ENCODE measurements at places on chromosomes 1 and 21.

- no peak overlapping the region for H3K27ac ChIP-seq
- no peak for DNase-seq
- H3K4me3 ChIP-seq, result no peak overlapping the region
- H3K36me3 ChIP-seq, result peaks cover 18% of the 10 kb centered on the region
- H3K27me3 ChIP-seq, result no peaks in the 10 kb centered on the region
- H3K4me1 ChIP-seq, result peaks cover 5% of the 10 kb centered on the region
Observed at GRCh38 chr1:41558761-41559171, 74.3 kb upstream of the EDN2 start.

GRCh38 chr1:86137436-86137835, 19.1 kb downstream of the COL24A1 start:
- H3K4me3 ChIP-seq, result no peak overlapping the region
- no peak for DNase-seq
- H3K27me3 ChIP-seq, result peaks cover 7% of the 10 kb centered on the region
- no peaks in the 10 kb centered on the region for H3K4me1 ChIP-seq

GRCh38 chr1:204872262-204872881, 1.7 kb downstream of the NFASC start:
- H3K27ac ChIP-seq, result no peak overlapping the region
- no peaks in the 10 kb centered on the region for H3K36me3 ChIP-seq
- H3K27me3 ChIP-seq, result peaks cover 67% of the 10 kb centered on the region
- H3K4me3 ChIP-seq, result no peak overlapping the region

DNA sequence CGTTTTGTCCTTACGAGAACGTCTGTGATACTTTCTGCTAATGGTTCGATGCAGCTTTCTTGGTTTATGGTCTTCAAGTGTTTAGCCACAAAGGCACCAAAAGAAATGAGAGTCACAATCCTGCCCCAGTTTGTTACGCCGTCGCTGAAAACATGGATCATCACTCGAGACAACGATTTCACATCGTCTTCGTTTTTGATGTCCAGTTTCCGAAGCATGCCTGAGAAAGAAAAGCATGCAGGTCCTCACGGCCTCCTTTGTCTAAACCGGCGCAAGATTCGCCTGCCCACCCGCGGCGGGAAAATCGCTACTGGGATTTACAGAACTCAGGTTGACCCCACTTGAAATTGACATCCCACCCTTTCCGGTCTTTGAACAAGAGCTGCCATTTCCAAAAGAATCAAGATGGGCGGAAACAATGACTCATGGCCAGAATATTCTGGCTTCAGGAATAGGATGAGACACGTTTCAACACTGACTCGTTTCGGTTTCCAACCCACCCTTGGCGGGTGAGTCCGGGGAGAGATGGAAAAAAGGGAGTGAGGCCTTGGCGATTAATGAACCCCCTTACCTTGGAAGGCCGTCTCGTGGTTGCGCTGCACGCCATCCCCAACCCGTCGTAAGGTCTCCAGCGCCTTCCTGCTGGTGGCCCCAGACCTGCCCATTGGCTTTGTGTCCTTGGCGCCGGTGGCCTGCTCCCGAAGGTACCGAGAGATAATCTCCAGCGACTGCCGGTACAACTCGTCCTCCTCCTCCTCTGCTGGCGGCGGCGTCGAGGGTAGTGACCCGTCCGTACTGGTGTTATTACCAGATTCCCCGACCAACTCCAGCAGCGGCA, 919 bp downstream of the MCL1 start:
- DNase-seq, result no peak
- peaks cover 56% of the 10 kb centered on the region for H3K4me1 ChIP-seq
- peaks cover 29% of the 10 kb centered on the region for H3K36me3 ChIP-seq
- peak overlapping the region; percentile 96 for H3K4me3 ChIP-seq
- H3K27ac ChIP-seq, result peak overlapping the region; percentile 95

GRCh38 chr1:200654660-200655059, 15.0 kb downstream of the DDX59 start:
- no peak for DNase-seq
- H3K4me1 ChIP-seq, result peaks cover 27% of the 10 kb centered on the region
- no peaks in the 10 kb centered on the region for H3K27me3 ChIP-seq
- H3K36me3 ChIP-seq, result peaks cover 37% of the 10 kb centered on the region
- no peak overlapping the region for H3K4me3 ChIP-seq

DNA sequence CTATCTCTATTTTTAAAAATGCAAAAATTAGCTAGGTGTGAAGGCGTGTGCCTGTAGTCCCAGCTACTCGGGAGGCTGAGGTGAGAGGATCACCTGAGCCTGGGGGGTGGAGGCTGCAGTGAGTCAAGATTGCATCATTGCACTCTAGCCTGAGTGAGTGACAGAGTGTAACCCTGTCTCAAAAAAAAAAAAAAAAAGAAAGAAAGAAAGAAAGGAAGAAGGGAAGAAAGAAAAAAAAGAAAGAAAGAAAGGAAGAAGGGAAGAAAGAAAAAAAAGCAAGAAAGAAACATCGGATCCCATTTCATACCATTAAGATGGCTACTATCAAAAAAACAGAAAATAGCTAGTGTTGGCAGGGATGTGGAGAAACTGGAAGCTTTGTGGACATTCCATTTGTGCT, 136.8 kb upstream of the WNT4 start:
- H3K4me3 ChIP-seq, result no peak overlapping the region
- H3K27me3 ChIP-seq, result peaks cover 57% of the 10 kb centered on the region
- no peak overlapping the region for H3K27ac ChIP-seq
- no peak for DNase-seq
- H3K36me3 ChIP-seq, result peaks cover 21% of the 10 kb centered on the region

GRCh38 chr1:118963456-118964430, 24.4 kb downstream of the TBX15 start:
- no peak overlapping the region for H3K27ac ChIP-seq
- H3K4me1 ChIP-seq, result peaks cover 21% of the 10 kb centered on the region
- no peaks in the 10 kb centered on the region for H3K36me3 ChIP-seq
- peaks cover 21% of the 10 kb centered on the region for H3K27me3 ChIP-seq
- H3K4me3 ChIP-seq, result no peak overlapping the region

GRCh38 chr1:33710967-33711366, 152.9 kb upstream of the HMGB4 start:
- no peak overlapping the region for H3K27ac ChIP-seq
- no peak overlapping the region for H3K4me3 ChIP-seq
- no peaks in the 10 kb centered on the region for H3K4me1 ChIP-seq

DNA sequence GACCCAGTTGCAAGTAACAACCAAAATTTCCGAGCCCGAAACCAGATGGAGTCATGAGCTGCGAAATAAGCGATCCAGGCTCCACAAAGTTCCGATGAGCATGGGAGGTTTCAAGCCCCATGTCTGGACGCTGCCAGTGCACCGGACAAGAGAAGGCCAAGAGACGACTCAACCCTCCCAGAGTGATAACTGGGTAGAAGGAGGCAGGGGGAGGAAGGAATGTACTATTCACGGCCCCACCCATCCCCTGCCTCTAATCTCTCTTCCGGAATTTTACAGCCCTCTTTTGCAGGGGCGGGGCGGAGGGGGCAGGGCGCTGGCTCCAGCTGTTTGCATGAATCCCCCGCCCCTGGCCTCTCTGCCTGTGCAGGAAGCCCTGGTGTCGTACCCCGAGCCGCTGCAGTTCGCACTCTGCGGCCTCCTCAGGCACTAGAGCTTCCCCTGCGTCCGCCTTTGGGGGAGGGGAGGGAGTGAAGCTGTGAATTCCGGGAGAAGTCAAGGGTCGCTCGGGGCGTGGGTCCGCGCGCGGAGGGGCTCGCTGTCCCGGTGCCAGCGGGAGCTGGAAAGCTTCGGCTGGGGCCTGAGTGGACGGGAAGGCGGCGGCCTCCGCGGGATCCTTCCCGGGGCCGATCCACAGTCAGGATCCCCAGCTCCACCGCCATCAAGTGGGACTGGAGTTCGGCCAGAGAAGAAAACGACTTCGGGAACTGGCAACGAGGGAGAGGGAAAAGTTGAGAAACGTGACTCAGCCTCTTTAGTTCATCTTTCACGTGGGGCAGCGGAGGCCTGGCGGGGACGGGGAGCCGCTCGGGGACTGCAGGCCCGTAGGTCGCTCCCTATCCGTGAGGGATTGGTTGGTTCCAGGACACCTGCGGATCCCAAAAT, 6.3 kb upstream of the PTP4A2 start:
- no peaks in the 10 kb centered on the region for H3K27me3 ChIP-seq
- peak overlapping the region; percentile 95 for H3K4me3 ChIP-seq
- peaks cover 25% of the 10 kb centered on the region for H3K4me1 ChIP-seq
- peak overlapping the region; percentile 95 for H3K27ac ChIP-seq

GRCh38 chr1:63453232-63453631, 69.8 kb downstream of the ITGB3BP start:
- peaks cover 5% of the 10 kb centered on the region for H3K36me3 ChIP-seq
- no peak overlapping the region for H3K4me3 ChIP-seq
- no peak for DNase-seq
- H3K27ac ChIP-seq, result no peak overlapping the region

GRCh38 chr21:14527696-14528652, 18.1 kb downstream of the SAMSN1 start:
- H3K27ac ChIP-seq, result peak overlapping the region; percentile 47
- H3K27me3 ChIP-seq, result no peaks in the 10 kb centered on the region
- peaks cover 44% of the 10 kb centered on the region for H3K4me1 ChIP-seq
- no peaks in the 10 kb centered on the region for H3K36me3 ChIP-seq
- no peak for DNase-seq
- H3K4me3 ChIP-seq, result no peak overlapping the region

DNA sequence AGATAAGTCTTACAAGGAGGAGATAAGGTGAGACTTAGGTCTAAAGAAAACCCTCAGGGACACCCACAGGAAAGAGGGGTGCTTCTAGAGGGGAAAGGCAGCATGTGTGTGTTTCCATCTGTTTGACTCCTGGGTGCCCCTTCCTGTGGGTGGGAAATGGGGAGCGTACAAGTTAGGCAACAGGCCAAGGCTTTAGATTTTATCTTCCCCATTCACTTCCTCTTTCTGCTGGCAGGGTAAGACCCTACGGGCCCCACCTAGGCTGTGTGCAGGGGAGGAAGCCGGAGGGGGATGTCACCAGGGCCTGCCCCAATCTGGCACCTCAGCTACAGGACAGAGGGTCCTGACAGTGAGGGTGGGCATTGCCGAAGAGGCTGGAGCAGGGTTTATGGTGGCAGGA, 2.5 kb upstream of the OLIG1 start:
- peaks cover 87% of the 10 kb centered on the region for H3K27me3 ChIP-seq
- H3K4me1 ChIP-seq, result peaks cover 11% of the 10 kb centered on the region
- H3K27ac ChIP-seq, result no peak overlapping the region
- no peak overlapping the region for H3K4me3 ChIP-seq
- DNase-seq, result no peak

DNA sequence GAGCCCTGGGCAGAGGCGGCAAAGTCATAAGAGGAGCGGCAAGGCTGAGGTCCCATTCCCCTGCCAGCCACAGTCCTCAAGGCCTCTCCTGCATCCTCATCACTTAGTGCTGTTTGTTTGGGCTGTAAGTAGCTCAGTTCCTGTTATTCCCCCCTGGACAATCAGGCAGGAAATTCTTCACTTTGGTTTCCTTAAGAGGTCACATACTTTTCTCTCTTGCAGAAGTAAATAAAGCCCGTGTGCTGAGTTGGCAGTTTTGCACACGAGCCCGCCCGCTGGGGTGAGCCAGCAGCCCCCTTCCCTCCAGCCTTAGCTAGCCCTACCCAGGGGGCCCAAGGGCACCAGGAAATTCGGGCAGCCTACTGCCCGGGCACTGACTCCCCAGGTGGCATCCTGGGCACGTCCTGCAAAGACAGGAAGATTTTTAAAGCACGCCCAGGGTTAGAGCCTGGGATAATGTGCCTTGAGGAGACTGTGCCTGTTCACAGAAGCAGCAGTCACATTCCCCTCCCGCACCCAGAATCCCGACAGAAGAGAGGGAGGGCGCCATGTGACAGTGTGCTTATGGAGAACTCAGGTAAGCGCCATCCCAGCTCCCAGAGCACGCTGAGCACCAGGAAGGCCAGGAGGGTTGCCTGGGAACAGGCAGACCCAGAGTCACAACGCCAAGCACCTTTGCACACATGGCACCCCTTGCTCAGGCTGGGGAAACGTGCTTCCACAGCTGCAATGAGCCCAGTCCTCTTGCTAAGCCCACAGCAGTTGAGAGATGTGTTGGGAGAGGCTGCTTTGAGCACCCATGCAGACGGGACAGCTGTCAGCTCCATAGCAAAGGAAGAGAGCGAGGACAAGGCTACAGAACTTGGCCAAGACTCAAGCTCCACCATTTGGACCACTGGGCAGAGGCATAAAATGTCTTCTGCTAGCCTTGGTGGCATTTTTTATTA, 144.5 kb upstream of the TMEM51 start:
- H3K27me3 ChIP-seq, result peaks cover 7% of the 10 kb centered on the region
- H3K4me1 ChIP-seq, result no peaks in the 10 kb centered on the region
- H3K4me3 ChIP-seq, result no peak overlapping the region
- no peak overlapping the region for H3K27ac ChIP-seq

DNA sequence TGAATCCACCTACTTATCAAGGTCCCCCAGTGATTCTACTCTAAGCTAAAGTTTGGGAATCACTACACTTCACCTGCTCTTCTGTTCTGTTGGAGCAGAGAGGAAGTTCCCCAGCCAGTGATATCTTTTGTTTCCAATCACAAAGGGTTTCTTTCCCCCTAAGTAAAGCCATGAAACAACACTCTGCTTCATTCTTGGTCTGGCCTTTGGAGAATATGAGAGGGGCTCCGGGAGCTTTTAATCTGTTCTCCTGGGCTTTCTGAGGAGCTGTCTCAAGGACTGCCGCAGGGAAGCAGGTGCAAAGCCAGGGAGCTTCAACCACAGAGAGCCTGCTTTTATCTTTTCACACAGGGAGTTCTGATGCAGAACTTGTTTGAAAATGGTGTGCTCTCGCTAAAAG, 10.1 kb upstream of the SLAMF9 start:
- H3K27ac ChIP-seq, result no peak overlapping the region
- peaks cover 29% of the 10 kb centered on the region for H3K27me3 ChIP-seq
- no peaks in the 10 kb centered on the region for H3K36me3 ChIP-seq
- DNase-seq, result no peak
- no peaks in the 10 kb centered on the region for H3K4me1 ChIP-seq
- no peak overlapping the region for H3K4me3 ChIP-seq

DNA sequence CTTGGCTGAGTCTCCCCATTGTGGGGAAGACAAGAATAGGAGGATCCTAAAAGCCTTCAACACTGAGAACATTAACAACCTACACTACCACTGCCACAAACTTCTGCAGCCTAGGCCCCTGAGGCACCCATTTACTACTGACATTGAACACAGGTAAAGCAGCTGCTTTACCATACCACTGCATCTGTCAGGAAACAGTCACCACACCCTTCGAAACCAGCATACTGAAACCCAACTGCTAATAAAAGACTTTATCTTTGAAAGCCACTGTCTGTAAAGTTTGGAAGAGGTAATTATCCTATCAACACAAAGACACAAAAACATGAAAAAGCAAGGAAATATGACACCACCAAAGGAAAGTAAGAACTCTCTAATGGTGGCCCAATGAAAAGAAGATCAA, 7.4 kb downstream of the IFNAR1 start:
- peak overlapping the region; percentile 19 for H3K27ac ChIP-seq
- DNase-seq, result peak; percentile 48
- peak overlapping the region; percentile 74 for H3K4me3 ChIP-seq
- peaks cover 75% of the 10 kb centered on the region for H3K4me1 ChIP-seq

GRCh38 chr1:72007312-72007711, 275.0 kb downstream of the NEGR1 start:
- no peaks in the 10 kb centered on the region for H3K36me3 ChIP-seq
- no peak overlapping the region for H3K27ac ChIP-seq
- DNase-seq, result no peak
- no peak overlapping the region for H3K4me3 ChIP-seq
- H3K4me1 ChIP-seq, result no peaks in the 10 kb centered on the region

Measured in naive B cell (primary cell).